HuH-7 (cell line): ENCODE measurements at places on chromosomes 4 and X.

GRCh38 chrX:39862963-39863362, 234.8 kb downstream of the BCOR start:
- no peak for DNase-seq

DNA sequence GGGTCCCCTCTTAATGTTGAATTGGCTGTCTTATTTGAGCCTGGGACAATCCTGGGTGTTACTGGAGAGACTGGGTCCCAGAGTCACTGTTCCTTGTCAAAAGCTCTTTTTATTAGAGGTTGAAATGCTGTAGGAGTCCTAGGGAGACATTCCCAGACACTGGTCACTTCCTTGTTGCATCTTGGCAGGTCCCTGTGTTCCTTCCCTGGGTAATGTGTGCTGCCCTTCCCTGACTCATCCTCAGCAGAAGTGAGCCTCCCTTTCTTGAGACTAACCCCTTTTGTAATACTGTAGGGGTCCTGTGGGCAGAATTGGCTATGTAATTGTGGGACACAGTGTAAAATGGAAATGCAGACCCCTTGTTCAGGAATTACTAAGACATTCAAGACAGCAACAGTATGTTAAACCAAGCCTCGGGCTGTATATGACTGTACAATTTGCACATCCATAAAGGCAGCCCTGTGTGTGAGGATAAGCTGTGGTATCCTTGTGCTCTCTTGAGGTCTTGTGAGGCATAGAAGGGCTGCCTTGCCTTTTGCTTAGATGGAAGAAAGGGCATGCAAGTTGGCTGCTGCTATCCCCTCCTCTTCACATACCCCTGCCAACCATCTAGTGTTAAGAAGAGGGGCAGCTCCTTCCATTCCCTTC, 53.5 kb downstream of the DCLK2 start:
- no peak for DNase-seq

DNA sequence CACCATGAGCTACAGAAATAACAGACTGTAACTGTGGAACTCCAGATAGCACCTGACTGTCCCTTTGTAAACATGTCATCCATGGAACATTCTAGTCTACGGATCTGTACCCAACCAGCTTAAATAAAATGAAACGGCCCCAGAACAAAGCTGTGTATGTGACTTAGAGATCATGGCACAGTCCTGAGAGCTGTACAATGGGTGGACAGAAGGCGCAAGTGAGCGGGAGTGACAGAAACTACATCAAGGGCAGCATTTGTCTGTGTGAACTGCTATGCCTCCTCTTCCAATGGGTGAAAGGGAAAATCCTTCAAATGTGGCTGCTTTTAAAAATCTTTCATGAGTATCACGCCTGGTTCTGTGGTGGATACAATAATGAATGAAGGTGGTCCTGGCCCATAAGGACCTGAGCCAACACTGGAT, 72.5 kb downstream of the FAT1 start:
- DNase-seq: no peak

DNA sequence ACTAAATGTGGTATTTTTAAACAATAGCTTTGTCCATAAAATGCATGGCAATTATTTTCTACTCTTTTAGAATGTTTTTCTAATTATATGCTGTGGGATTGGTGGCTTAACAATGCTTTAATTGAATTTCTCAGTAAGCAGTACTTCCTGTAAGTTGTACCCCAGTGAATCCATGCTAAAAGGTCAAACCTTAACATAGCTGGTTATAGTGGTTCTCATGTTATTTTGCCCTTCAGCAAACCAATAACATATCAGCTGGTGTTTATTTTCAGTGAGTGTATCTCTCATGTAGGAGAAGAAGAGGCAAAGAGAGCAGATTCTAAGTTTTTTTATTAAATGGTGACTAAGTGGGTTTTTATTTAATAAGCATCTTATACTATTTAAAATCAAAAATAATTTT, 41.5 kb downstream of the BTC start:
- DNase-seq: no peak

DNA sequence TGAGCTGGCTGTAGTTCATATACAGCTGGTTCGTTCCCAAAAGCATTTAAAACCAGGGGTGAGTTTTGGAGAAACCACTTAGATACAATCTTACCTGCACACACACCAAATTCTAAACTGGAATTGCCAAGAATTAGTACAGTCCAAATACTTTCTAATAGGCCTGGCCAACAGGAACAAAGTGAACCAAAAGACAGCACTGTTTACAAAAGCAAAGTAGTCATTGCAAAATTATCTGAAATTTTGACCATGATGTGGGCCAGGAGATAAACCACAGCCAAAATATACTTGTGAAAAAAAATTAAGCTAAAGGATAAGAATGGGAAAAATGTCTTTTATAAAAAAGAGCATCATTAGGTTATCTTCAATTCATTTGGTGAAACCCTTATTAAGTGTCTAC, 37.9 kb upstream of the NAP1L5 start:
- no peak for DNase-seq

GRCh38 chr4:109702950-109703663, at the start of gene CASP6:
Gene CASP6, minus strand, starts transcription at chr4:109703445. Its CDS starts 50 bp downstream, at chr4:109703395.
- DNase-seq: peak; percentile 61

DNA sequence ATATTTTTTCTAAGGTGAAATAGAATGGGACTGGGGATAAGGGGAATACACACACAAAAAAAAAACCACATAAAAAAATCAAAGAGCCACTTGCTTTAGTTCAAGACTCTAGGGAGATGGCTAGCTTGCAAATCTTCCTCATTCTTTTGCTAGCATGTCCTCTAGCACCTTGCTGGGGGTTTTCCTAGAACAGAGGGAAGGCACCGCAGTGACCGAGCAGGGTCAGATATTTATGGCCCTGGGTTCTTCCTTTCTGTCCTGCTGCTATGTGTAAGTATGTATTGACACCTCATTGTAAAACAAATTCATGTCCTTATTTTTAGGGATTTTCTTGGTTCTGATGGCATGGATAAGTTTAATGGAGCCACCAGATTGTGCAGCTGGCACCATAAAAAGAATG, 81.2 kb downstream of the SHISA3 start:
- DNase-seq: no peak

- DNase-seq: no peak
Measured at GRCh38 chr4:5138389-5138788, 87.1 kb downstream of the STK32B start.

DNA sequence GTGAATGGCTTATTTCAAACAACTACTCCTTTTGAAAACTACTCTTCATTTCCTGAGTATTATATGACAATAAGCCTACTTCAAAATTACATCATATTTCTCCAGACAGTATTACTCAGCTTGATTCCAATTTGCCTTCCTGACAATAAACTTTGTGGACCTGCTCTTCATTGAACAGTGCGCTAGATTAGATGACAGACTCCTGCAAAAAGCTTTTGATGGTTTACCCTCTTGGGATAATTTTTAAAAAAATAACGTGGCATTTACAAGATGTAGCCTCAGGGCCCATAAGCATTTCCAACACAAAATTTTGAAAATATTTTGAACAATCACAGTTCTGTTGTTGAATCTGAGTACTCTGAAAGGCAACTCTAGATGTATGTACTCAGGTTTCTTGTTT, 25.9 kb downstream of the MGAT4D start:
- no peak for DNase-seq

- DNase-seq: peak; percentile 55
Measured at GRCh38 chr4:6192245-6192644, 8.1 kb downstream of the JAKMIP1 start.

DNA sequence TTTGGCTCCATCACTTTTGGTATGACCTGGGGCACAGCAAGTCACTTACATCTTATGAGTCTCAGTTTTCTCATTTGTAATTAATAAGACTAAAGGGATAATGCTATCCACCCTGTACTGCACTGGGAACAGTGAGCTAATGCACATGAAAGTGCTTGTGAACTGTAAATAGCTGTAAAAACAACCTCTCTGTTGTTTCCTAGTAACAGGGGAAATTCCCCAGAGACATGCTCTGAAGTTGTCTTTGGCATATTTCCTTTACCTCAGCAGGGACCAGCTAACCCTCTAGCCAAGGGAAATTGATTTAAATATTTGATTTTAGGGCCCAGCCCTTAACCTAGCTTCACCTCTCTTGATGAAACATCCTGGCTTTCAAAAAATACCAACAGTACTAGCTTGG, 6.1 kb upstream of the CYSLTR1 start:
- DNase-seq: no peak

DNA sequence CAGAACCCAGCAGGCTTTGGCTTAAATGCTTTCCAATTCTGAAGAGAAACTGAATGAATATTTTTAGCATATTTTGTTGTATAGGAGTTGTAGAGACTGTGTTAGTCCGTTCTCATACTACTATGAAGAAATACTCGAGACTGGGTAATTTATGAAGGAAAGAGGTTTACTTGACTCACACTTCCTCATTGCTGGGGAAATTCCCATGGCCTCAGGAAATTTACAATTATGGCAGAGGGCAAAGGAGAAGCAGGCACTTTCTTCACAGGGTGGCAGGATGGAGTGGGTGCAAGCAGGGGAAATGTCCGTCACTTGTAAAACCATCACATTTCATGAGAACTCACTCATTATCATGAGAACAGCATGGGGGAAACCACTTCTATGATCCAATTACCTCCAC, 291.7 kb downstream of the PACRGL start:
- no peak for DNase-seq

DNA sequence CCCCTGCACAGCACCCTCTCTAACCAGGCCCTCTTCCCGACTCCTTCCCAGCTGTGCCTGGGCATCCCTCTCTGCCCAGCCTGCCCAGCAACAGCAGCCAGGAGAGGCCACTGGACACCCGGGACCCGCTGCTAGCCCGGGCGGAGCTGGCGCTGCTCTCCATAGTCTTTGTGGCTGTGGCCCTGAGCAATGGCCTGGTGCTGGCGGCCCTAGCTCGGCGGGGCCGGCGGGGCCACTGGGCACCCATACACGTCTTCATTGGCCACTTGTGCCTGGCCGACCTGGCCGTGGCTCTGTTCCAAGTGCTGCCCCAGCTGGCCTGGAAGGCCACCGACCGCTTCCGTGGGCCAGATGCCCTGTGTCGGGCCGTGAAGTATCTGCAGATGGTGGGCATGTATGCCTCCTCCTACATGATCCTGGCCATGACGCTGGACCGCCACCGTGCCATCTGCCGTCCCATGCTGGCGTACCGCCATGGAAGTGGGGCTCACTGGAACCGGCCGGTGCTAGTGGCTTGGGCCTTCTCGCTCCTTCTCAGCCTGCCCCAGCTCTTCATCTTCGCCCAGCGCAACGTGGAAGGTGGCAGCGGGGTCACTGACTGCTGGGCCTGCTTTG, 1.1 kb downstream of the AVPR2 start:
- no peak for DNase-seq

GRCh38 chr4:85151786-85152185, 185.3 kb upstream of the WDFY3 start:
- no peak for DNase-seq

- DNase-seq: no peak
Measured at GRCh38 chr4:92060333-92060732, 243.4 kb upstream of the GRID2 start.

GRCh38 chrX:20451929-20452328, 185.2 kb upstream of the RPS6KA3 start:
- DNase-seq: no peak

DNA sequence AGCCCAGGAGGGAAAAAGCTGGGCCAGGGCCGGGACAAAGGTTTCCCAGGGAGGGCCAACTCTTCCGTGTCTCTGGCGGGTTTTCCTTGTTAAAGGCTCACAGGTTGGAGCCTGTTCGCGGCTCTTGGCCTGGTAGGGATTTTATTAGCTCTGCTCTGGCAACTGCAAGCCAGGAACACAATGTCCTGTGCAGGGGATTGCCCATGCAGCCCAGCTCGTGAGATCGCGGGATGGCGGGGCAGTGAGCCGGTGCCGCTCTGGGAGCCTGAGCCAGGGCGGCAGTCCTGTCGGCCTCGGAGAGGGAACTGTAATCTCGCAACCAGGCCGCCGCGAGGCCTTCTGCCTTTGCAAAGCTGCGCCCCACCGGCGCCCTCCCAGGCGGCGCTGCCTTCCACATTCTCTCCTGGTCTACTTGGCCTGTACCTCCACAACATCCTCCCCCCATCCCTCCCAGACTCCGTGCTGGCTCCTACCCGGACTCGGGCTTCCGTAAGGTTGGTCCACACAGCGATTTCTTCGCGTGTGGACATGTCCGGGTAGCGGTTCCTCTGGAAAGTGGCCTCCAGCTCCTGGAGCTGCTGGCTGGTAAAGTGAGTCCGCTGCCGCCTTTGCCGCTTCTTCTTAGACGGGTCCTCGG, 2.1 kb downstream of the PITX2 start:
- no peak for DNase-seq

GRCh38 chr4:18138076-18138665, 116.6 kb upstream of the LCORL start:
- no peak for DNase-seq

DNA sequence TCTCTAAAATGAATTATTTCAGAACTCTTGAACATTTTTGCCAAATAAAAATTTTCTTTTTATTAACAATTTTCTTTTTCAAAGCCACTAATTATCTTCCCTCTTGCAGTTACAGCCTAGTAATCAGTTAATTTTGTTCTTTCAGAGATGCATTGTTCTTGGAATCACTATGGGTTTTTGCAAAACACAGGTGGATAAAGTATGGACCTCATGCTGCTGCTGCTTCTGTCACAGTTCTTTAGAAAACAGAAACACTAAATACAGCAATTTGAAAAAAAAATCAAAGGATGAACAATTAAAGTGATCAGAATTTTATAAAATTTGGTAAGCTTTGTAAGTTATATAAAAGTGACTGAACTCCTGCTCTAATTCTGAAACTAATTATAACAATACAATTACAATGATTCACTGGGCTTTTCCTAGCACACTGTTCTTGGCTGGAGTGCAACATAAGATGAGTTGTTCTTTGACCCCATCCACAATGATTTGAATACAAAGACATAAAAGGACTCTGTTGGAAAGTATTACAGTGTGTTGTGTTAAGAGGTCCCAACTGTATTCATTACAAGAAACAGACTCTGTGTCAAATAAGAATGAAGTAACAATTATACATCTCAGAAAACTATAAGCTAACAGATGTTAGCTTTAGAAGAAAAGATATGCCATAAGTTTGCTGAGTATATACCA, 59.4 kb upstream of the GK2 start:
- DNase-seq: no peak

GRCh38 chr4:112808001-112808400, 171.1 kb downstream of the LARP7 start:
- no peak for DNase-seq

GRCh38 chr4:7324651-7325121, 110.0 kb downstream of the PSAPL1 start:
- DNase-seq: no peak

GRCh38 chr4:107837317-107837716, 12.6 kb downstream of the SGMS2 start:
- DNase-seq: no peak

DNA sequence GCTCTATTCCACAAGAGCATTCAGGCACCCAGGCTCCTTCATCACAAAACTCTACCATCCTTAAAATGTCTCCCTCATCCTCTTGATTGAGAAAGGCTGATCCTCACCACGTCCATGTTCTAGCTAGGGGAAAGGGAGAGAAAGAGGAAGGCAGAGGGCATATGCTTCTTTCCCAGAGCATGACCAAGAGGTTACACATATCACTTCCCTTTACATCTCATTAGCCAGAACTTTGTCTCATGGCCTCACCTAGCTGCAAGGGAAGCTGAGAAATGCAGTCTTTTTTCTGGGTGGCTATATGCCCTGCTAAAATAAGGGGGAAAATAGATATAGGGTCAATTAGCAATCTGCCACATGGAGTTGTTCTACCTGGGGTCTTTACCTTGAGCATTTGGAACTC, 42.7 kb downstream of the LONRF3 start:
- DNase-seq: no peak

- DNase-seq: no peak
Measured at GRCh38 chr4:7867701-7868435, 71.8 kb downstream of the AFAP1 start.

GRCh38 chr4:131091896-131092295, 1995.9 kb downstream of the C4orf33 start:
- DNase-seq: no peak

- no peak for DNase-seq
Measured at GRCh38 chr4:183618681-183619080, 40.3 kb downstream of the RWDD4 start.
